ENCODE measurements at places on chromosomes 1 and 21.

- no peak for DNase-seq
Measured at GRCh38 chr1:110250008-110250407, 39.9 kb downstream of the KCNC4 start.

DNA sequence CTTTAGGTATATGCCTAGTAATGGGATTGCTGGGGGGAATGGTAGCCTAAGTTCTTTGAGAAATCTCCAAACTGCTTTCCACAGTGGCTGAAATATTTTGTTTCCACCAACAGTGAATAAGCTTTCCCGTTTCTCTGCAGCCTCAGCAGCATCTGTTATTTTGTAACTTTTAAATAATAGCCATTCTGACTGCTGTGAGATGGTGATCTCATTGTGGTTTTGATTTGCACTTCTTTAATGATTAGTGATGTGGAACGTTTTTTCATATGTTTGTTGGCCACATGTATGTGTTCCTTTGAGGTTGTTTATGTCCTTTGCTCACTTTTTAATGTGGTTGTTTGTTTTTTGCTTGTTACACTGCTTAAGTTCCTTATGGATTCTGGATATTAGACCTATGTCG, 237.4 kb downstream of the CENPF start:
- DNase-seq, result no peak

GRCh38 chr21:46667741-46668380, 32.4 kb downstream of the PRMT2 start:
- DNase-seq, result peak; percentile 37

- no peak for DNase-seq
Measured at GRCh38 chr1:11156441-11156840, 32.7 kb upstream of the ANGPTL7 start.

GRCh38 chr1:51861669-51862068, 16.9 kb downstream of the NRDC start:
- DNase-seq, result no peak

GRCh38 chr1:25948641-25949040, 42.4 kb upstream of the STMN1 start:
- no peak for DNase-seq
